Activated CD4-positive, alpha-beta T cell treated with anti-CD3 and anti-CD28 coated beads, Interleukin-2, amount 50 U/mL, for 4 hours (primary cell): ENCODE measurements at places on chromosomes 4 and X.

DNA sequence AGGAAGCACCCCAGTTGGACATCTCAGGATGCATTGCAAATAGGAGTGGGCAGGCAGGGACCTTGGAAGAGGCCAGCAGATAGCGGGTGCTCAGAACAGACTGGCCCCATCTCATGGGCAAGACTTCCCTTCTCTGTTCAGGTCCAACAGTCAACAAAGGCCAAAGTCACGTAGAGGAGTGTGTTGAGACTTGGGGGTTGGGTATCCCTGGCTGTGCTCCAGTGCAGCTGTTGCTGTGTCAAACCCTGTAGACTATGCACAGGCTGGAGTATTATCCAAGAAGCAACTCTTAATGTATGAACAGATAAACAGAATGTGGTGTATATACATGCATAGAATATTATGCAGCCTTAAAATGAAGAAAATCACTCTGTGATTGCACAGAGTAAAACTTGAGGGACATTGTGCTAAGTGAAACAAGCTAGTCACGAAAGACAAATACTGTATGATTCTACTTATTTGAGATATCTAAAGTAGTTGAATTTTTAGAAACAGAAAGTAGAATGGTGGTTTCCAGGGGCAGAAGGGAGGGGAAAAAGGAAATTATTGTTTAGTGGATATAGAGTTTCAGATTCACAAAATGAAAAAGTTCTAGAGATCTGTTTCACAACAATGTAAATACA lies 192.1 kb upstream of the LCORL start:
- DNase-seq: no peak

- DNase-seq: no peak
These were observed 21.5 kb downstream of the UVSSA start for GRCh38 chr4:1368421-1369090.

DNA sequence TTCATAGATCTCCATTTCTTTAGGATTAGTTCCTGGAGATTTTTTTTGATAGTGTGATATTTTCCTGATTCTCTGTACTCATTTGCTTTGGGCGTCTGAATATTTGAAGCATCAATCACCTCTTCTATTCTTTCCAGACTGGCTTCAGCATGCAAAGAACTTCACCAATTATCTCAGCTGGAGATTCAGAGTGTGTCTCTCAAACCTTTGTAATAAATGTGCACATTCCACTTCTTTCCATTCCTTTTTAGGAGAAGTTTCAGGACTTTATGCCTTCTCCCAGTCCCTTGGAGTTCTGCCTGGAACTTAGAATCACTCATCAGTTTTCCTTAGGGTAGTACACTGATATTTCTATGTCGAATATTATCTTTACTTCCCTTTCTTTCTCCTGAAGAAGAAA lies 334.8 kb downstream of the TEX13C start:
- no peak for DNase-seq

DNA sequence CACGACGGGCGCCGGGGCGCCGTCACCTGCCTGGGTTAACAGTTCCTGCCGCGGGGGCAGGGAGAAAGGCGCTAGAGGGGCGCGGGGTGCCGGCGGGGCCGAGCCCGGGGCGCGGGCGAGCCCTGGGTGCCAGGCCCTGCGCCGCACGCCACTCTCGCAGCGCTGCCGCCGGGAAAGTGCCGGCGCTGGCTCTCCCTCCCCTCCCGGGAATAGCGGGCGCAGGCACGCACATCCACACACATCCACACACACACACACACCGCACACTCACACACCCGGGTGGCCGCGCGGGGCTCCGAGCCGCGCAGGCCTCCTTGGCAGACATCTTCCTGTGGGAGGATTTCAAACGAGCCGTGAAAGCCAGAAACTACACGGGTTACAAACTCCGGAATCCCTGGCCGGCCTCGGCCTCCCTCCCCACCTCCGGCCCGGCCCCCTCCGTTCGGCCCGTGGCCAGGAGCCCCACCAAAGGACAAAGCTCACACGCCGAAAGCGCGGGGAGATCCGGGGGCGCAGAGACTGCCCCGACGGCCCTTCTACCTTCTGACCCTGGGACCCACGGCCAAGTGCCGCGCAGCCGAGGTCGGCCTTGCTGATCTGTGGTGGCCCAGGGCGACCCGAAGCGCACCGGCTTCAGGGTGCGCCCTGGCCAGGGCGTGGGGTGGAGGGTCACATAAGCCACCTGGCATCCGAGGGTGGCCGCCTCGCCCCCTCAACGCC lies 92.3 kb downstream of the BCOR start:
- no peak for DNase-seq

- DNase-seq: no peak
These were observed 31.6 kb downstream of the IQCM start for GRCh38 chr4:149784018-149784417.

DNA sequence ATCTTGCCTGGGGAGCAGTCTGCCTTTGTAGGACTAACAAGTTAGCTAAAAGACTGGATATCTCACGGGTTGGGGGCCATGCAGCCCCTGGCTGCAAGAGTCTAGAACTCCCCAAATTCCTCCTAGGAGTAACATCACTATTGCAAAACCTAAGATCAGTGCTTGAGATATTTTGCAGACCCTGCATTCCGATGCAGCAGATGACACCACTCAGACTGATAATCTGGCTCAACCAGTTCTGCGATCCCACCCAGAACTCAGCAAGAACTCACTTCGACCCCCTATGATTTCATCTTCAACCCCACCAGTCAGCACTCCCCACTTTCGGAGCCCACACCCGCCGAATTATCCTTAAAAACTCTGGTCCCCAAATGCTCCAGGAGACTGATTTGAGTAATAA lies 834.0 kb downstream of the C4orf33 start:
- DNase-seq: no peak

DNA sequence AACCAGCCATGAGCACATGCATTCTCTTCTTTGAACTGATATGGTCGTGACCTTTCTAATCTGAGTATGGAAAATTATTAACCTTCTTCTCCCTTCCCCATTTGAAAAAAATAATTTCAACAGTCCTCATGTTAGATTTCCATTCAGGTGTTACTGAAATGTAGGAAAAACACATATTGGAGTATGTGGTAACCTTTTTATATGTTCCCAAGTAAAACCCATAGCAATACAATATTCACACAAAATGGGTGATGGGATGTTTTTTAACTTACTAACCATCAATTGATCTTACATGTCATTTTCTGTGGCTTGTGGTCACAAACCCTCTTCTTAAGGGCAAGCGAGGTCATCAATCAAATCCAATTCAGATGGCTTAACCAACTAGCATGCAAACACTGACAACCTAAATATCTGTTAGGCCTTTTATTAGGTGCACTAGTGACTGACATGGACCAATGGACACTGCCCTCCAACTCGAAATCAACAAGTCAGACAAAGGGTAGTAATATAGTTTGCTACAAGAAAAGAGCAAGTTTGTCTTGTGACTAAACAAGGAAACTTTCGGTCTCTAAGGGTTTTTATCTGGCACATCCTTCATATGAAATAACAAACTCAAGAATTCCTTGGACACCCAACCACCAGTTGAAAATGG lies 74.3 kb downstream of the CAMK2D start:
- no peak for DNase-seq

DNA sequence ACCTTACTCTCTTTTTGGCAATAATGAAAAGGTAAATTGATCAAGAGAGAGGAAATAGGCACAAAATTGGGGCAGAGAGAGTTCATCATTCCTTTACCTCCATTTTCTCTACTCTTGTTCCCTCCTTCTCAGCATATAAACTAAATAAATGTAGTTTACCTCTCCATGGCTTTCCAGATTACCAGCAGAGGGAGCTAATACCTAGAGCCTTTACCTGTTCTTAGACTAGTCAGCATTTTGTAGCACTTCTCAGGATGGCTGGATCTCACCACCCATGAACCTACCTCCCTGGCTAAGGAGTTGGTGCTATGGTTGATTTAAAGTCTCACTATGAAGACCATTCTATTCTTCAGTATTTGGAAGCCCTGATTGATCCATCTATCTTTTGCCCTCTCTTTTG lies 15.7 kb downstream of the OFD1 start:
- DNase-seq: no peak

DNA sequence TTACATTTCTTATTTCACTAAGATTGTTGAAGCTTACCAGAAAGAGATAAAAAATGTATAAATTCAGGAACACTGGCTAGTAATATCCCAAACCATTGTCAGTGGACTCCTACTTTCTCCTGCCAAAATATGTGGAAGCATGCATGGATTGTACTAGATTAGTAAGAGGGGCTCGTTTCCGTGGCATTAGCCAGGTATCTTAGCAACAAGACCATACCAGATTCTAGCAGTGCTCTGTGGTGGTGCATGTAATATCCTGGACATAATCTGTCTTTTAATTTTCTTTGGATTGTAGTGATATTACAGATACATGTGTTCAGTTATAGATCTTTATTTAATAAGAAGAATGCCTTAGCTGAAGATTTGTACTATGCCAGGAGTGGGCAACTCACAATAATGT lies 371.9 kb upstream of the PITX2 start:
- no peak for DNase-seq

DNA sequence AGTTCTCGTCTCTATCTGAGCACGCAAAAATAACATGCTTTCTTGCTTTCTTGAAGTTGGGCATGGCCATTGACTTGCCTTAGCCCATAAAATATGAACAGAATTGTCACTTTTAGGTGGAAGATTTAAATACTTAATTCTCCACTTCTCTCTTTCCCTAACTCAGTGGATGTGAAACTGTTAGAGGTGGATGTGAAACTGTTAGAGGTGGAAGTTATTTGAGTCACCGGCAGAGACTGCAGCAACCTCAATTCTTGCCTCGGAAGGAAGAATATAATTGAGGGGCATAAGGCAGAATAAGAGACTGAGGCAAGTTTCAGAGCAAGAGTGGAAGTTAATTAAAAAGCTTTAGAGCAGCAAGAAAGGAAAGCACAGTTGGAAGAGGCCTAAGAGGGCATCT lies 2.8 kb upstream of the PARM1 start:
- DNase-seq: no peak

DNA sequence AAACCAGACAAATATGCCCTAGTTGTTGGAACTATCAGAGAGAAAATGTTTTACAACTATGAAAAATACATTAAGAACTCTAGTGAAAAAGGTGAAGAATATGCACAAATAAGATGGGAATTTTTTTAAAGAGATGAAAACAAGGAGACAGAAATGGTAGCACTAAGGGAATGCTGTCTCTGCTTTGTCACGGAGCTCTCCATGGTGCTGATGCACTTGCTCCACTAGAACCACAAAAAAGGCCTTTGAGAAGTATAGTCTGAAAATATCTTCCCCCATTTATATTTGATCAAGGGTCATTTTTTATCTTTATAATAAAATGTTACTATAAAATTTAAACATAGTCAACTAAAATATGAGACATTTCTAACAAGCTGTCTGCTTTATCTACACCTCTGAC lies 1655.5 kb upstream of the AGA start:
- no peak for DNase-seq

DNA sequence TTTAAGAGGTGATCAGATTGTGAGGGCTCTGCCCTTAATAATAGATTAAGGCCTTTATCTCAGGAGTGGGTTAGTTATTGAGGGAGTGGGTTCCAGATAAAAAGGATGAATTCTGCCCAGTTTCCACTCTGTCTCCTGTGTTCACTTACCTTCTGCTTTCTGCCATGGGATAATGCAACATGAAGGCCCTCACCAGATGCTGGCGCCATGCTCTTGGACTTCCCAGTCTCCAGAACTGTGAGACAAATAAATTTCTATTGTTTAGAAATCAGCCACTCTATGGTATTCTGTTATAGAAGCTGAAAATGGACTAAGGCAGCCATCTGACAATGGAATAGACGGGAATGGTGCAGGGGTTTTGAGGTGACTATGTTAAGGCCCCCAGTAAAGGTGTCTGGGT lies 6.9 kb upstream of the RELL1 start:
- DNase-seq: no peak

DNA sequence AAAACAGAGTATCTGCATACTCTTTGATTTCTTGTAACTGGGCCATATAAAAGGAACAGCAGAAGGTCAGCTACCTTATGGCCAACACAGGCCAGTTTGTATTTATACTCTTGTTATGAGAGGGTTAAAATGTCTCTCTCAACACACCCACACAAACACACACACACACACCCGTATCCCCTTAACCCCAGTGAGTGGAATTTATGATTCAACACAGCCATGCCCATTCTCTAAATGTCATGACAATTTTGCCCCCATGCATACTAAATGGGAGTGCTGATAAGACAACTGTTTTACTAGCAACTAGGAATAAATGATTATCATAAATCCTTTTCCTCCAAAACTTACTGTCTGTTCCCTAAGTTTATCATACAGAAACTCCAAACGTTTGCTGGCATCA lies 22.1 kb upstream of the SCD5 start:
- no peak for DNase-seq

- no peak for DNase-seq
These were observed 1567.9 kb upstream of the TENM3 start for GRCh38 chr4:180675359-180675650.

- no peak for DNase-seq
These were observed 59.2 kb upstream of the SMIM10 start for GRCh38 chrX:134931550-134931949.

DNA sequence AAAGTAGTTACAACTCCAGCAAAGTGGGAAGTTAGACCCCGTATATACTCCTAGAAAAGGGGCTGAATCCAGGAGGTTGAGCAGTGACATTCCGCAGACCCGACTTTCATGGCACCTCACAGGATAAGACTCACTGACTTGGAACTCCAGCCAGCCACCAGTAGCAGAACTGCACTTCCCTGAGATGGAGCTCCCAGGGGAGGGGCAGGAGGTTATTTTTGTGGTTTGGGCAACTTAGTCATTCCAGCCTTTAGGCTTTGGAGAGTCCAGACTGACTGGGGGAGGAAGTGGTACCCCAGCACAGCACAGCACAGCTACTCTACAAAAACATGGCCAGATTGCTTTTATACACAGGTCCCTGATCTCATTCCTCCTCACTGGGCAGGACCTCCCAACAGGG lies 319.1 kb downstream of the PCDH19 start:
- DNase-seq: no peak

- DNase-seq: no peak
These were observed 737 bp downstream of the FGF2 start for GRCh38 chr4:122827258-122827878.

DNA sequence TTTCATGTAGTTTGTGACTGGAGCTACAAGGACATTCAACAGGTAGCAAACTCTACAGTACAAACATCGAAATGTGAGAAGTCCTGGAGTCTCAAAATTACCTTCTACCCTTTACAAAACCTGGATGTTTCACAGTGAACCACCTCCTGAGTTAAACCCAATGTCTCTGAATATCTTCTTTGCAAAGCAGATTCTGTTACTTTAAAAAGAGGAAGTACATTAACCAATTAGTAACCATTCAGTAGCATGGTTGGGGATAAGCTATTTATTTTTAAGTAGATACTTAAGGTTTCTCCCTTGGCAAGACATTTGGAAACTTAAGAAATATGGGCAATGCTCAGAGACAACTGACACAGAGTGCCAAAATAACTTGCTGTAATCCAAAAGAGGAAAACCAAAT lies 371.9 kb upstream of the NWD2 start:
- DNase-seq: no peak

- no peak for DNase-seq
These were observed 983.6 kb downstream of the RPA4 start for GRCh38 chrX:97867266-97867665.
